ENCODE measurements at places on chromosomes 6 and 20.

GRCh38 chr6:25112322-25112773 lies 166.8 kb upstream of the CARMIL1 start:
- DNase-seq = no peak

- no peak for DNase-seq
Measured at GRCh38 chr20:62007127-62007647, 58.5 kb downstream of the TAF4 start.

GRCh38 chr20:13341737-13342393 lies 120.8 kb downstream of the ISM1 start:
- DNase-seq = no peak

GRCh38 chr20:37807471-37808232 lies 95.3 kb upstream of the VSTM2L start:
- DNase-seq = no peak

- DNase-seq = no peak
Measured at GRCh38 chr6:53313784-53314400, 34.9 kb downstream of the ELOVL5 start.

DNA sequence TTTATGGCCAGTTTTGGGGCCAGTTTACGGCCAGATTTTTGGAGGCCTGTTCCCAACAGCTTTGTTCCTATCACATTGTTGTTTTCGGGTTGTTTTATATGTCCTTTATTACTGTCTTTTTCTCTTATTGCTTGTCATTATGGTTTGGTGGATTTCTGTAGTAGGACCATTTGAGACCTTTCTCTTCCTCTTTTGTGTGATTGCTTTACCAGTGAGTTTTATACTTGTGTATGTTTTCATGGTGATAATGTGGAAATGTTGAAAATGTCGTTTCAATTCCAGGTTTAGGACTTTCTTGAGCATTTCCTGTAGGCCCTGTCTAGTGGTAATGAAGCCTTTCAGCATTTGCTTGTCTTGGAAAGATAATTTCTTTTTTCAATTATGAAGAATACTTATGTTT lies 17.8 kb downstream of the HLA-B start:
- no peak for DNase-seq

GRCh38 chr20:12838261-12838866 lies 170.4 kb upstream of the SPTLC3 start:
- DNase-seq = no peak

GRCh38 chr20:22680031-22680740 lies 95.8 kb upstream of the FOXA2 start:
- DNase-seq = no peak

DNA sequence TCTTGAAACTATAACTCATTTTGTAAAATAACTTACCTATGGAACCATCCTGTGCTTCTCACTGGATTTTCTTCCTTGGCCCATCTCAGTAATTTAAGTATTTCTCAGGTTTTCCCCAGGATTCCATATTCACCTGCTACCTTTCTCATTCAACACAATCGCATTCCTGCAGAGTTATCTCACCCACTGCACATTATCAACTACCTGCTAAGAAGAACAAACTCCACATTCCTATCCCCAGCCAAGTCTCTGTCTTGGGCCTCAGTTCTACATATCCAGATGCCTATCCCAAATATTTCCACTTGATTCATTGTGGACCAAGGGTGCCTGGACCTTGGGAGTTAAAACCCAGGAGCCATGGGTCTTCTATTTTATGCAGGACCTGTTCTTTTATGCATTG lies 60.2 kb upstream of the KCNQ5 start:
- no peak for DNase-seq

DNA sequence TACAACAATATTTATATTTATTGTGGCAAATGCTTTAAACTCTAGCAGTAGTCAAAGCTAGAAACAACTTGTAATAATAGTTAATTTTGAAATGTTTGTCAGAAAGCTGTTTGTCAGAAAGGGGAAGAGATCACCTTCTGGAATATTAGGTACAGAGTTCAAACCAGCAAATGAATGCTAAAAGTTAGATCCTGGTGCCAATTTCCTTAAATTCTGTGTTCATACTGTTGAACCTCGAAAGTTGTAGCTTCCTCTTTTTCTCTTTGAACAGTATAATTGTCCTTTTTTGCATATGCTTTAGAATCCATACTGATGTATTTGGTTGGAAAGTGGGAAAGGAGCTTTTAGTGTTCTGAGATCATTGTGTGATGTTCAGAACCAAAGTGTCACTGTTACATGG lies 22.4 kb downstream of the ITCH start:
- no peak for DNase-seq

GRCh38 chr6:41427642-41428335 lies 92.4 kb downstream of the NCR2 start:
- no peak for DNase-seq

- DNase-seq = no peak
Measured at GRCh38 chr6:79627422-79627821, 3.7 kb upstream of the SH3BGRL2 start.

DNA sequence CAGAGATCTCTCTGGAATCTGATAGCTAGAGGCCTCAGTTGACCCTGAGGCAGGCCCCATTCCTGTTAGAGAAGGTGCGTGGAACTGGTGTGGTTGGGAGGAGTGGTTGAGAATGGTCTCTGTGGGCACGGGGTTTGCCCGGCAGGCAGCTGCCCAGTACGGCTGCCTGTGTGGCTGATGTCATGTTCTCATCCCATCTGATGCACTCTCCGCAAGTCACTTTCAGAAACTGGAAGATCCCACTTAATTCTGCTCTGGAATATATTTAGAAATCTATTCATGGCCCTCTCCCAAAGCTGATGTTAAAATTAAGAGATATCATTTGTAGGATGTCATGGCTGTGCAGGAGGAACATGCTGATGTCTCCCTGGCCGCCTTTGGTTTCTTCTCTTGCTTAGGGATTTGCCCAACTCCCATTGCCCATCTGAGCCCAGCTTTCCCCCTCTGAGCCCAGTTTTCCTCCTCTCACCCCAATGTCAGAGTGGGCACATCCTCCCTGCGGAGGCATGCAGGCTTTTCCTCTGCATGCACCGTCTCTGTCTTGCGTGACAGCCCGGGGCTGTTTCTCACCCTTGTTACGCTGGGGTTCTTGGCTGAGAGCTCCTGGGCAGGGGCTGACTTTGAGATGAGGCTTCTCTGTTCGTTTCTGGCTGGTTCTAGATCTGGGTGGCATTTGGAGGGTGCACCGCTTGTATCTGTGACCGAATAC lies 21.0 kb downstream of the PHACTR3 start:
- DNase-seq = no peak

DNA sequence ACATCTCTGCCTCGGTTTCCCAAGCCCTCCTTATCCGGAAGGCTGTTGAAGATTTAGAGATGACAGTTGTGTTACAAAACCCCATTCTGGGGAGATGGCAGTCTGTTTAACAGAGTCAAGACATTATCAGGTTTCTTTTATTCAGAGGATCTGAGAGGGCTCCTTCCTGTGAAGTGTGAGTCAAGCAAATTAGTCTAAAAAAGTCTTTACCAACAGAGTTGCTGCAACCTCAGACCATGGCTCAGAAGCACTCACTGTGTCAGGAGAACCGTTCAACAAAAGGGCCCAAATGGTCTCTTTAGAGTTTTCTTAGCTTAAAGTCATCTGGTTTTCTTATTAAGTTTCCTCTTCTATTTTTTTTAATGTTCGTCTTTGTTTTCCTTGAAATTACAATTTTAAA lies 717.8 kb downstream of the EPM2A start:
- no peak for DNase-seq

- no peak for DNase-seq
Measured at GRCh38 chr6:33428224-33428965, 8.5 kb downstream of the SYNGAP1 start.

DNA sequence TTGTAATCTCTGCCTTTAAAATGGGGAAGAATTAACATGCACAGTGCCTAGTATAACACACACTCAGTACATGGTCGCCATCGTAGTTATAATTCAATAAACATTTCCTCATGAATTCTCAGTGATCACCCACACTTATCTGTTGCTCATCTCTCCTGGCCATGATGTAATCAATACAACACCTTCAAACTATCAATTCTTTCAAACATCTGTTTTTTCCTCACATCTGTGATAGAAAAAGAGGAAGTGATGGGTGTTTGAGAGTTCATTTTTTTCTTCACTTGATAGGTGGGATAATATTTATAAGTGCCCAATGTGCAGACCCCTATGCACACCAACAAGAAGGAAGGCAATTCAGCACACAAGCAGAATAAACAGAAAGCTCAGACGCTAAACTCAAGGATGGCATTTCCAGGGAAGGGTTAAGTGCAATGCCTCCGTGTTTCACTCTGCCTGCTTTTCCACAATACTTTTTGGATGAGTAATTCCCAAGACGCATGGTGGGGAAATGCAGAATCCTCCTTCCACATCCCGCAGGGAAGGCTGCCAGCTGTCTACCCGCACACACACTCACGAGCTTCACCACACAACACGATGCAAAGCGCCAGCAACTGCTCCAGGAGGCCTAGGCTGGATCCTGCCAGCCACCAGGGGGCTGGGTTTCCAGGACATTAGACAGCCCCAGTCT lies 100.3 kb downstream of the GMPR start:
- DNase-seq = peak; percentile 99

DNA sequence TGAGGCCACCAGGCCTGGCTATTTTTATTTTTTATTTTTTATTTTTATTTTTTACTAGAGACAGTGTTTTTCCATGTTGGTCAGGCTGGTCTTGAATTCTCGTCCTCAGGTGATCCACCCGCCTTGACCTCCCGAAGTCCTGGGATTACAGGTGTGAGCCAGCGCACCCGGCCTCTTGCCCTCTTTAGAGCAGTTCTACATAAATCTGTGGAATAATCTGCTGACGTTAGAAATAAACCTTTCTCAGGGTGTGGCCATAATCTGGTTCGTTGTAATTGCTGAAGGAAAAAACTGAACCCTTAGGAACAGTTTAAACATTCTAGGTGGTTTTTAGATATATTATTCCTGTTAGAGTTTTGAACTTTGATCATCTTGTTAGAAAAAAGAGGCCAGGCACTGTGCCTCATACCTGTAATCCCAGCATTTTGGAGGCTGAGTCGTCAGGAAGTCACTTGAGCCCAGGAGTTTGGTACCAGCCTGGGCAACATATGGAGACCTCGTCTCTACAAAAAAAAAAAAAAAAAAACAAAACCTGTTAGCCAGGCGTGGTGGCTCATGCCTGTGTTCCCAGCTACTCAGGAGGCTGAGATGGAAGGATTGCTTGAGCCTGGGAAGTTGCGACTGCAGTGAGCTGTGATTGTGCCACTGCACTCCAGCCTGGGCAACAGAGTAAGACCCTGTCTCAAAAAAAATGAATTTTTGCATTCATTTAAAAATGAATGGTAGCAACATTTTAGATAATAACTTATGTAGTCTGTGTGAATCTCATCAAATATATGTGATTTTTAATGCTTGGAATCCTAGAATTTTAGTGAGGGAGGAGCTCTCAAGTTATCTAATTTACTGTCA lies 24.2 kb downstream of the ASXL1 start:
- no peak for DNase-seq

GRCh38 chr6:48021904-48022303 lies 89.1 kb downstream of the PTCHD4 start:
- no peak for DNase-seq

DNA sequence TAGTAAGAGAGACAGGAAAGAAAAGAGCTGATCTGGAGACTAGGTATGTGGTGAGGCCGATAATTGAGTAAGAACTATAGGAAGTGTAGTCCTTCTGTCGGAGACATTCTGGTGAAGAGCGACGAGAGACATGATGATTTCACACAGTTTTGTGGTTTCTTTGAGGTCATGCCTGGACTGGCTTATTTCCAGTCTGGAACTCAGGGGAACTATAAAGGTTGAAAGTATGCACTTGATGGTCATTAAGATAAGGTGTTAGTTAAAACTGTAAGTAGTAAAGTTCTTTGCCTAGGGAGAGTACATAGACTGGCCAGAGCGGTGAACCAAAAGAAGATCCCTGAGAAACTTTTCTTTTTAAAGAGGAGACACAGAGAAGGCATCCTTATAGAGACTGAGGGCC lies 68.8 kb downstream of the RFX6 start:
- no peak for DNase-seq

- DNase-seq = no peak
Measured at GRCh38 chr20:57959589-57959988, 249.8 kb upstream of the PMEPA1 start.

- DNase-seq = no peak
Measured at GRCh38 chr6:28282926-28283325, 1.6 kb downstream of the PGBD1 start.

- DNase-seq = no peak
Measured at GRCh38 chr6:92779746-92780145, 639.6 kb downstream of the EPHA7 start.

GRCh38 chr20:53175135-53175780 lies 203.1 kb downstream of the TSHZ2 start:
- DNase-seq = no peak

DNA sequence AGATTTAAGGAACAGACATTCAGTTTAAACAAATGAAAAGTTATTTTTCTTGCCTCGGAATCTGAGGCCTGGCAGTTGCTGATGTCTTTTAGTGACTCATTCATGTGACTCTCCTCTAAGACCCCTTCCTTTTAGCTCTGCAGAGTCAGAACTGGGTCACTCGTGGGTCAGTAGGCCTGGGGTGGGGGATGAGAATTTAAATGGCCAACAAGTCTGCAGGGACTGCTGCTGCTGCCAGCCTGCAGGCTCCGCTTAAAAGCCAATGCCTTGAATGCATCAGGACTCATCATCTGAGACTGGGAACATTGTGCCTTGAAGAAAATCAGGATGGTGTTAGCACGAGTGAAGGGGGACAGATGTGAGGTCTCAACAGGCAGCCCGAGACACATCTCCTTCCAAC lies 404.3 kb downstream of the CDH26 start:
- no peak for DNase-seq

DNA sequence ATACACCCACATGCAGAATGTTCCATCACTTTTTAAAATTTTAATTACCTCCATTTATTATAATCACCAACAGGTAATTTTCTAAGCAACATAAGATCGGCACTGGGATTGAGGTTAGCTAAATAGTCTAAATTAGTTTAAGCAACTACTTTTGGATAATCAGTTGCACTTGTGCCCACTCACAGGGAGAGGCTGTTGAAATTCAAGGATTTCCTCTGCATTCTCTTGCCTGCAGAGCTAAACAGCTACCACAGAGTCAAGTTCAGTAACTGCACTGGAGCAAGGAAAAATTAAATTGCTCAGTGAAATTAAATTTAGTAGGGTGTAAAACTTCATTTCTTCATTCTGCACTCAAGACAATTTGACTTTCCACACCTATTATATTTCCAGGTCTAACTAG lies 120.7 kb upstream of the CCDC28A start:
- DNase-seq = no peak

- no peak for DNase-seq
Measured at GRCh38 chr6:51352506-51353029, 533.9 kb downstream of the TFAP2B start.

GRCh38 chr6:79463621-79464050 lies 73.6 kb downstream of the LCA5 start:
- DNase-seq = no peak

- DNase-seq = peak; percentile 78
Measured at GRCh38 chr20:47315339-47316056, 41.0 kb downstream of the ZMYND8 start.

- DNase-seq = no peak
Measured at GRCh38 chr6:160029525-160029924, 60.6 kb downstream of the IGF2R start.
